ENCODE measurements at places on chromosomes 11 and 22.

- DNase-seq = no peak
Measured at GRCh38 chr11:10117709-10118351, 176.2 kb downstream of the SBF2 start.

- peak; percentile 77 for DNase-seq
Measured at GRCh38 chr11:119094816-119095065, 6.9 kb downstream of the DPAGT1 start.

GRCh38 chr11:116828632-116829524 lies 829 bp upstream of the APOC3 start:
- no peak for DNase-seq

GRCh38 chr22:20026996-20027601 lies 6.2 kb downstream of the TANGO2 start:
- DNase-seq = no peak

GRCh38 chr11:133746663-133747306 lies 98.5 kb downstream of the SPATA19 start:
- no peak for DNase-seq

GRCh38 chr11:11608783-11609232 lies 13.0 kb downstream of the GALNT18 start:
- DNase-seq = no peak

DNA sequence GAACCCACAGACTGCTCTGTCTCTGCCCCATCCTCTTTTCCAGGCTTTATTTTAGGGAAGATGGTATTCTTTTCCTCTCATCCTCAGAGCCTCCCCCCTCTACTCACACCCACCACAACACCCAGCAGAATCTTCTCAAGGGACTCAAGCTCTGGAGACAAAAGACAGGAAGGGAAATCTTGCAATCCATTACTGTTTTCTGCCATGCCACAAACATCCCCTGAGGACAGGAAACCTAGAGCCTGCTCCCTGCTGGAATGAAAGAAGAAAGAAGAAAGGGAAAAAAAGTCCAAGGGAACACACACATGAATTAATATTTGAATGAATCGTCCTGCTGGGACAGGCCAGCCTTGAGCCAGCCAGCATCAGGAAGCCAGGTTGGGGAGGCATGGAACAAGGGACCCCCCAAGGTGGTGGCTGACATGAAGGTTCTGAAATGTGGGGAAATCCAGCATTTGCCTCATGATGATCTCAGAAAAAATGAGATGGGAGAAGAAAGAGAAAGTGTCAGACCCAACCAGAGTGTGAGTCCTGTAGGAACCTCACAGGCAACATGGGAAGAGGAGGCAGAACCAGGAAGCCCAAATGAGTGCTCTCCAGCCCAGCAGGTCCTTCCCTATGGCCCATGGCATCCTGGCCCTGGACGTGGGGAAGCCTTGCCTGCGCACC lies 34.0 kb downstream of the SLCO2B1 start:
- no peak for DNase-seq

GRCh38 chr11:74057249-74058151 lies 48.6 kb upstream of the UCP3 start:
- no peak for DNase-seq

- DNase-seq = no peak
Measured at GRCh38 chr11:794013-794765, 3.9 kb downstream of the SLC25A22 start.

DNA sequence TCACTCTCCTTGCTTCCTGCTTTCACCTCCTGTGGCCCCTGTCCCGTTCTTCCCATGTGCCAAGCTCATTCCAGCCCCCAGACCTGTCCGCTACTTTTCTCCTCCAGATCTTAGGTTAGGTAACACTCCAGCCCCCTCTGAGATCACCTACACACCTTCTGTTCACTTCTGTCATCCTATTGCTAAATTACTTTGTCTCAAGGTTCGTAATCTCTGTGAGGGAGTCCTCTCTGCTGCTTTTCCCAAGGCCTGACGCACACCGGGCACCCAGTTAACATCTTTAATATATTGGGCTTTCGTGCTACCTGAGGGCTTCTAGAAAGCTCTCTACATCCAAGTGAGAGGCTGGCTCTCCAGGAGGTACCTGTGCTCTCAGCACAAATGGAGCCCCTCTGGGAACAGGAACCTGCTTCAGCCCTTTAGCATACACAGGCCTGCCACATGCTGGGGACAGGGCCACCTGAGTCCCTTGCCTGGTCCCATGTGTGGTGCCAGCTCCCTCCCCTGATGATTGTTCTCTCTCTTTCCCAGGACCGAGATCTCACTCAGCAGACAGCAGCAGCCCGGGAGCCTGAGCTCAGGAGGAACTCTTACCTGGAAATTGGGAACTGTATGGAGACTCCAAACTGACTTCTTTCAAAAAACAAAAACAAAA lies 8.5 kb downstream of the C22orf31 start:
- no peak for DNase-seq

- peak; percentile 67 for DNase-seq
Measured at GRCh38 chr22:50526834-50527801, 1.7 kb upstream of the SCO2 start.

GRCh38 chr22:47583959-47584562 lies 821.6 kb downstream of the TBC1D22A start:
- DNase-seq = no peak

DNA sequence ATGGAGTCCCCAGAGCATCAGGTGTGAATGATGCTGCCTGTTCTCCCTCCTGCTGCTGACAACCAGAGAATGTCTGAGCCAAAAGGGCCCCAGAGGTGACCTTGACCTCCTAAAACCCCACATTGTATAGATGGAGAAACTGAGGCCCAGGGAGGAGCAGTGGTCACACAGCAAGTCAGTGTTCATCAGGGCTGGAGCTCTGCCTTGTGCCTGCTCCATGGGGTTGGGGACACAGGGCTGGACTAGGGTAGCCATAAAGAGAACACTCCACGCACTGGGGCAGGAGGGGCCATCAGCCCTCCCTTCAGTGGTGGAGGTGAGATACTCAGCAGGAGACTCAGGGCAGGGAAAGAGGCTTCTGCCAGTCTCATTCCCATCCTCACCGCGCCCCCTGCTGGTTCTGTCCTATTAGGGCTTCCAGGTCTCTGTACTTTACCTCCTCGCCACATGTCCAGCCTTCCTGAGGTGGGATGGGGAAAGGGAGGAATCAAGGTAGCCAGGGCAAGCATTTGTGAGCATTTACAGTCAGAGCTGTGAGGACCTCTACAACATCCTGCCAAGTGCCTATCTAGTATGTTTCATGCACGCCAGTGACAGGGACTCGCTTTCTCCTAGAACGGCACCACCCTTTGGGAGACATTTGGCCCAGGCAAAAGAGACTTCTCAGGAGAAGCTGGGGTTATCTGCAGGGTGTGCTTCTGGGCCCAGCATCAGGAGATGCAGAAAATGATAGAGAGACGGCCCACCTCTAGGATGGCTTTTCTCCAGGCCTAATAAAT lies 43.2 kb downstream of the NEU3 start:
- peak; percentile 53 for DNase-seq

- no peak for DNase-seq
Measured at GRCh38 chr11:106875013-106875412, 143.3 kb downstream of the GUCY1A2 start.
